ENCODE measurements at places on chromosomes 11 and 22.
A peak's percentile ranks its signal among the peaks of the same experiment; 100 is the strongest.

DNA sequence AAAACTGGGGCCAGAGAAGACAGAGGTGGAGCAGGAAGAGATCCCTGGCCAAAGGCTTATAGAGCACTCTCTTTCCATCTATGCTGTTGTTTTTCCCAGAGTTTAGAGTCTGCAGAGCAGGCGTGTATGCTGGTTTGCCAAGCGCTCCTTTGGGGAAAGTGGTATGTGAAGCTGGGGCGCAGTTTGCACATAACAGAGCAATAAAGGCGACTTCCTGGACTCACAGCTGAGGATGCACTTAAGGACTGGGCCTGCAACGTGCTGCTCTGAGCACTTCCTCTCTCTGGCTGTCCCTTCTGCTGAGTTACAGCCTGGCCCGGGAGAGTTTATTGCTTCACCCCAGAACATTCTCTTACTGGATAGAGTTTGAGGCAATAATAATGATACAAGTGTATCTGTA, 41.7 kb downstream of the THAP12 start:
- peak; percentile 10 for DNase-seq

DNA sequence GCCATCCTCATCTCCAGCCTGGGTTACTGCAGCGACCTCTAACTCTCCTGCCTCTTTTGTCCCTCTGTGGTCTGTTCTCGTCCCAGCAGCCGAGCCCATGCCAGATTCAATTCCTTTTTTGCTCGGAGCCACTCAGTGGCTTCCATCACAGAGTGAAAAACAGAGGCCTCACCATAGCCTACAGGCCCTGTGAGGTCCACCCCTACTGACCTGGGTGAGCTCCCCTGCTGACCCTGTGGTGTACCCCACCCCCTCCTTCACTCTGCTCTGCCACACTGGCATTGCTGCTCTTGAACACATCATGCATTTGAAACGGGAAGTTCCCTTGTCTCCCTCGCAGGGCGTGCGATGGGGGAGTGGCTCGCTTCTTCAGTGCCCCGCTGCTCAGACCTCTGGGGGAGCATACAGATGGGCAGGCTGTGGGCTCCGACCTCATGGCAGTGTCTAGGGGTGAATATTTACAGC, 2.1 kb downstream of the AIP start:
- DNase-seq, result peak; percentile 67

DNA sequence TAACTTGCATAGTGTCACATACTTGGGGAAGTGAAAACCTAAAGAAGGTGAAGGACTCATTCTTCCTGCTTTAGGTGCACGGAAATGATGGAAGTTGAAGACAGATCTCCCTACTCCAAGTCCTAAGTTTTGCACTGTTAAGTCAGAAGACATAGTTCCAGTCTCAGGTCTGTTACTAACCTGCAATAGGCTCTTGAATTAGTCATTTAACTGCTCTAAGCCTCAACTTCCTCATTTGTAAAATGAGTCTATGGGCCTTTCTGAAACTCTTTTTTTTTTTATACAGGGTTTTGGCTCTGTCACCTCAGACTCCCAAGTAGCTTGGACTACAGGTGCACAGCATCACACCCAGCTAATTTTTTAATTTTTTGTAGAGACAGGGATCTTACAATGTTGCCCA, 30.8 kb upstream of the POU2AF1 start:
- DNase-seq, result no peak

DNA sequence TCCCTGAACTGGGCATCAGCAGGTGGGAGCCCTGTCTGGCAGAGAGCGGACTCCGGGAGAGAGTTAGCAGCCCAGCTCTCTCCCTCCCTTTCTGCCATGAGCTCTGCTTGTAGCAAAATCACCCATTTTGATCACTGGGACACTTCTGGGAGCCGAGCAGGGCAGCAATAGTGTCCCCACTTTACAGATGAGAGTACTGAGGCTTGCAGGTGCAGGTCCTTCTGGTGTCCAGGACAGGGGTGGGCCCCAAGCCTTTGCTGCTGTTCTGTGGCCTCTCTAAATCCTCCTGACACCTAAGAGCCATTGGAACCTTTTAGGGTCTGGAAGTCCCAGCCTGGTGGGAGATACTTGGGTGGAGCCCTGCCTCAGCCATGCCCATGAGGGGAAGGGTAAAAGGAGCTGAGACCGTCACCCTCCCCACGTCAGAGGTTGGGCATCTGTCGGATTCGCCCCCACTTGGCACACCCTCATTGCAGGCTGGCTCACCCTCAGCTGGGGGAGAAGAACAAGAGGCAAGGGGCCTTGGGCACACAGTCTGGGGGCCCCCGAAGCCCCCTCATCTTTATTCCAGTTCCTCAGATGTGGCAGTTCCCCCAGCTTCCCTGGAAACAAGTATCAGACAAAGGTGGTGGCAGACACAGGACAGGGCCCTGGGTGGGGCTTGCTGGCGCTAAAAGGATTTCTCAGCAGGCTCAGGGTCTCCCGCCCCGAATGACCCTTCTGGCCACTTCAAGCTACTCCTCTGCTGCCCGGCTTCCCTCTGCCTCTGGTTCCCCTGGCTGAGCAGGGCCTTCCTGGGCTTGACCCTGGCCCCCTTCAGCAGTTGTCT, 4.5 kb downstream of the RIN1 start:
- DNase-seq, result no peak

DNA sequence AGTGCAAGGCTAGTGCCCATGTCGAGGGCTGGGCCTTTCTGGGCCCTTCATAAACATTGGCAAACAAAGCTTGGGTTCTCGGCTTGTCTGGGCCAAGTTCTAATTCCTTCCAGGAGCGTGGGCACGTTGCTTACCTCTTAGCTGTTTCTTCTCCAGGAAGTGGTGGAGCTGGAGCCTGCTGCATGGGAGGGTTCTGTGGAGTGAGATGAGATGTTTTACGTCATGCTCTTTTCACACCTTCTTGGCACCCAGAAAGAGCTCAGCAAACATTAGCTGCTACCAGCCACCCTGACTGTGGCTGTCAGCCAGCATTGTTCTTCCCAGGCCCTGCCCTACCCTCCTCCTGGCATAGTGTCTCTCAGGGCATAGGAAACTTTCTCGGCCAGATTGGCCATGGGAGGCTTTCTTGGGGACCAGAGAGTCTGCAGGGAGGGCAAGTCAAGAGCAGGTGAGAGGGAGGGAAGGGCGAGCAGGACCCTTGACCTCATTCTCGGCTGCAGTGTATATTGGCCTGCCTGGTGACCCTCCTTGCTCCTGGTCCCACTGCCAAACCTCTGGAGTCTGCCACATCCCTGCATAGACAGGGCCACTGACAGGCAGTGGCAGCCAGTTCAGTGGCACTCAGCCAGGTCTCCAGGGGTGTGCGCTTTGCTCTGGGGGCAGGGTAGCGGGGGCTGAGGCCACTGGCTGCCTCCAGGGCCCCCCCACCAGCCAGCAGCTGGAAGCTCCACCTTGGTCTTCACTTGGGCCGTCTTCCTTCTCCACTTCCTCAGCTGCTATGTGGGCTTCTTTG, 98.8 kb downstream of the BCR start:
- DNase-seq, result peak; percentile 29

- no peak for DNase-seq
These were observed 43.7 kb upstream of the TOP3B start for GRCh38 chr22:22026157-22026831.

DNA sequence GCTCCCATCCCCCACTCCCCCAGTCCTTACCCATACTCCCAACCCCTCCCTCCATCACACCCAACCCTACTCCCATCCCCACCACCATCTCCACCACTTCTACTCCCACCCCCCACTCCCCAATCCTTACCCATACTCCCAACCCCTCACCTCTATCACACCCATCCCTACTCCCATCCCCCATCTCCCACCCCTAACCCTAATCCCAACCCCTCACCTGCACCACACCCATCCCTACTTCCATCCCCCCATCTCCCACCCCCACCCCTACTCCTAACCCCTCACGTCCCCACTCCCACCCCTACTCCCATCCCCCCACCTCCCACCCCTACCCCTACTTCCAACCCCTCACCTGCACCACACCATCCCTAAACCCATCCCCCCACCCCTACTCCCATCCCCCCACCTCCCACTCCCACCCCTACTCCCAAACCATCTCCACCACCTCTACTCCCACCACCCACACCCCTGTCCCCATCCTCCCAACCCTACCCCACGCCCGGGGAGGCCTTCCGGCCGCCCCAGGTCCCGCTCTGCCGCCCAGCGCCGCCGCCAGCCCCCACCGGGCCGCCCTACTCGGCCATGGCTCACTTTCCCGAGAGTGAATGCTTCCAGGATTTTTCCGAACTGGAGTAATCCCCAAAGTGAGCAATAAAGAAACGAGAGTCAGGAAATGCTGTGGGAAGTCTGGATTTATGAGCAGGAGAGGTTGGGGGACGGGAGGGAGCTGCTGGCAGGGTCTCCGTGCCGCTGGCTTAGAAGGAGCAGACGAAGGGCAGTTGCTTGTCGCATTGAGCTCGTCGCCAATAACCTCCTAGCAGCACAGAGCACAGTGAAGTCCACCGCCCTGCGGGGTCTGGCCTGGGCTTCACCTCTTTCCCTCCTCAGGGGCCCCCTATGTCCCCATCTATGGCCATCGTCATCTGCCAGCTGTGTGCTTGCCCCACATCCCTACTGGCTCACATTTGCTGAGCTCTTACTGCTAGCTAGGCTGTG, 4.6 kb downstream of the PRG3 start:
- no peak for DNase-seq

DNA sequence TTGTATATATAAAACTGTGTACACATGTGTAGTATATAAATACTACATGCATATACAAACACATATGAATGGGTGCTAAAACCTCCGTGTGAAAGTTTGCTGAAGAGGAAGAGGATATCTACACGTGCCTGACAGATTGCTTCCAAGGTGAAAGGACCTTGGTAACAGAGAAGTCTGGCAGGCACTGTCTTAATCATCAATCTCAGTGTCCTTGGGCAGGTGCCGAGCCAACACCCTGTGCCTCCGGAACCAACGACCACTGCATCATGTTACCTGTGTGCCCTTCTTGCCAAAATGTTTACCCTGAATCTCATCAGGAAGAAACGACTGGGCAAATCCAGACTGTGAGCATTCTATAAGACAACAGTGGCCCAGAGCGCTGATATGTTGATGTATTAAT, 15.0 kb downstream of the NAP1L4 start:
- DNase-seq, result no peak

DNA sequence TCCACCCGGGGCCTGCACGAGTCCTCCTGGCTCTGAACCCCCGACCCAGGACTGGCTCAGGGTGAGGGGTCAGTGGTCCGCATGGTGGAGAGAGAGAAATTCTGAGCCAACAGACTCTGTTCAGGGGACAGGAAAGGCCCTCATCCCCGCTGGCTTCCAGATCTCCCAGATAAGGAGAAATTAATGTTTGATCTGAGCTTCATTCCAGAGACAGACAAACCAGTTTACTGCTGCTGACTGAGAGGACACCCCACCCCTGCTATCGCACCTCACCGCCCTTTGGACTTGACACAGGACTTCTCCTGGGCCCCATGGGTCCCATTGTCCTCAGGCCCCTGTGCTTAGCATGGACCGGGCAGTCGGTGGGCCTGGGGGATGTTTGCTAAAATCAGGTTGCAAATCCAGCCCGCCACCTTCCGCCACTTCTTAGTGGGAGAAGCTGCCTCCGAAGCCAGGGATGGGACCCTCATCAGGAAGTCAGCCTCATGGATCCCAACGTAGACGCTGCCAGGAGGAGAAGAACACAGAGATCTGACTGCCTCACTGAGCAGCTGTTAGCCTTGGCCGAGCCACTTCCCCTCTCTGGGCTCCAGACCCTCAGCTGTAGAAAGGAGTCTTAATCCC, 11.2 kb upstream of the UPK3A start:
- no peak for DNase-seq

DNA sequence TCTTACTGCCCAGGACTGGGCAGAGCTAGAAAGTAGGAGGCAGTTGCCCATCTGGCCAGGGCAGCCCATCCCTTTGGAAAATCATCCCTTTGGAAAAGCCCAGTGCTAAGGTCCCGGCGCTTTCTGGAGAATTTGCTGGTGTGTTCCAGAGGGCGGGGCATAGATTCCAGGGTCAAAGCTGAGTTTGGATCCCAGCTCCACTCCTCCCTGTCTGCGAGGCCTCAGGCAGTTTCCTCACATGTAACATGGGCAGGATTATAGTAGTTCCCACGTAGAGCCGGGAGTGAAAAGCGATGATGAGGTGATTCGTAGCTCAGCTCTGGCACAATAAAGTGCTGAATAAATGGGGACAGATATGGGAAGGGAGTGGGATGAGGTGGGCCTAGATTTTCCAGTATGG, 31.4 kb upstream of the LRRC10B start:
- DNase-seq, result no peak

GRCh38 chr11:62423012-62423411, 4.2 kb downstream of the SCGB1A1 start:
- DNase-seq, result no peak

GRCh38 chr11:96088914-96089313, 165.0 kb upstream of the MTMR2 start:
- no peak for DNase-seq

GRCh38 chr22:25420925-25421904, 143.3 kb upstream of the GRK3 start:
- no peak for DNase-seq

DNA sequence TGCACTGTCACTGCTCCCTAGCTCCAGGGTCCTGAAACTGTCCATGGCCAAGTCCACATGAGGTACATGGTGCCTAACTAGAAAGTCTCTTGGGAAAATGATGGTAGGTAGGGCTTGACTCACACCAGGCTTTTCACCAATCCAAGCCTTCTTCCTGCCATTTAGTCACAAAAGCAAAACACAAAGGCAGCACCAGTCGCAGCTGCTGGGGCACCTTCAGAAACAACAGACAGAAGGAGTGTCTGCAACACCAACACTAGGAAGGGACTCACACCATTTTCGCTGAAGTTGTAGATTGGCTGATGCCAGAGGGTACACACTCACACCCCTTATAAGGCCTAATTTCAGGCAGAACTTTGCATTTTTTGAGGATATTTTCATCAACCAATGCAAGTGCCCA, 55.7 kb downstream of the SYTL2 start:
- no peak for DNase-seq

GRCh38 chr11:12029738-12030363, 21.4 kb upstream of the DKK3 start:
- no peak for DNase-seq

DNA sequence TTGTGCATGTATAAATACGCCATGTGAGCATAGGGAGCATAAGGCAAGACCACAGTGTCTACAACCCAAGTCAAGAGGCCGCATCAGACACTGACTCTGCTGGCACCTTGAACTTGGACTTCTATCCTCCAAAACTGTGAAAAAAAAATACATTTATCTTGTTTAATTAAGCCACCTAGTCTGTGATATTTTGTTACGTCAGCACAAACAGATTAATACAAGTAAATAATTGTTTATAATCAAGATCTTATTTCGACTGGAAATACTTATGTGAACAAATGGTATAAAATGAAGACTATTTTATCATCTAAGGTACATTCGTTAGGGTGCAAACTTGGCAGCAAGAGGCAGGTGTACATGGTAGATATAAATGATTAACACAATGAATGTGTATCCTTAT, 599.3 kb upstream of the LRRC4C start:
- DNase-seq, result no peak

DNA sequence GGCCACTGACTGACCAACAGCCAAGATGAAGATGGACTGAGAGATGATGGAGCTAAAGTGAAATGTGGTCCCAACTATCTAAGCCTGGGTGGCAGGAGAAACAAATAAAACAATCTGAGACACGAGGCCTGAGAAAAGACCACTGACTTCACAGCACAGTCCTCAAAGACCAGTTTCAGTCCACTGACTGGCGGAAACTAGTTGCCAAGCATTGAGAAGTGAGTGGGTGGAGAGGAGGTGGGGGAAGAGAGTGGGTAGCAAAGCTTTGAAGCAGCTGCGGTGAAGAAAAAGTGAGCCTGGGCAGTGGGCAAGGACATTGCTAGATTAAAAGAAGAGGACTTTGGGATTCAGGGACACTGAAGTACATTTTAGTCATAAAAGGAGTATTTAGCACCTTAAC, 1.9 kb downstream of the MS4A1 start:
- peak; percentile 55 for DNase-seq
